ENCODE measurements at places on chromosomes 16 and 17.

GRCh38 chr16:3873482-3874173 lies 6.9 kb downstream of the CREBBP start:
- DNase-seq, result no peak

DNA sequence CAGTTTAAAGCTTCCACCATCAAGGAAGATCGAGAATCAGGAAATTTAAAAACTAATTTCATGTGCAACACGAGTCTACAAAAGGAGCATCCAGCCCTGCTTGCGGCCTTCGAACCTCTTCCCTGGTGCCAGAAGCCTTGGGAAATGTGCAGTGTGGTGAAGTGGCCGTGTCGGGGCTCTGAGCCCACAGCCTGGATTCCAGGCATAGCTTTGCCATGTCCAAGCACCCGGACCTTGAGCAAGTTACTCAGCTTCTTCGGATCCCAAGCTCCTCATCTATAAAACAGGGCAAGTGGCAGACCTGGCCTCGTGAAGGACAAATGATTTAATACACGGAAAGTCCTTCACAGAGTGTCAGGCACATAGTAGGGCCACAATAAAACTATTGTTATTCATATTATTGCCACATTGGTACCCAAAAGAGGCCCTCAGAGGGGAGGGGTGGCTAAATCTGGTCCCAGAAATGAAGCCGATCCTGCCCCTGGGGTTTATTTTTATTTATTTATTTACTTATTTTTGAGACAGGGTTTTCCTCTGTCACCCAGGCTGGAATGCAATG lies 34.8 kb downstream of the COTL1 start:
- no peak for DNase-seq

- no peak for DNase-seq
Observed at GRCh38 chr17:28317966-28318758, 838 bp upstream of the TMEM97 start.

DNA sequence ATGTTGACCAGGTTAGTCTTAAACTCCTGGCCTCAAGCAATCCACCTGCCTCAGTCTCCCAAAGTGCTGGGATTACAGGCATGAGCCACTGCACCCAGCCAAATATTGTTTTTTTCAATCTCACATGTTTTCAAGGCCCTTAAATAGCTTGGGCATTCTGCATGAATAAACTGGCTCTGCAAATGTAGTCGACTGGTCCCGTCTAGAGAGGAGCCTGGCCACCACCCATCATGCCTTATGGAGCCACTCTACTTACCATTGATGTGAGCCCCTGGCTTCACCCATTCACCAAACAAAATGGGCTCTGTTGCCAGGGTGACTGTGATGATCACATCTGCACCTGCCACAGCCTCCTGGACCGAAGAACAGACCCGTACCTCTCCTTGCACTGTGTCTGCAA lies 10.8 kb downstream of the CRYM start:
- no peak for DNase-seq

GRCh38 chr16:85750146-85750826 lies 610 bp downstream of the C16orf74 start:
- DNase-seq, result peak; percentile 59

DNA sequence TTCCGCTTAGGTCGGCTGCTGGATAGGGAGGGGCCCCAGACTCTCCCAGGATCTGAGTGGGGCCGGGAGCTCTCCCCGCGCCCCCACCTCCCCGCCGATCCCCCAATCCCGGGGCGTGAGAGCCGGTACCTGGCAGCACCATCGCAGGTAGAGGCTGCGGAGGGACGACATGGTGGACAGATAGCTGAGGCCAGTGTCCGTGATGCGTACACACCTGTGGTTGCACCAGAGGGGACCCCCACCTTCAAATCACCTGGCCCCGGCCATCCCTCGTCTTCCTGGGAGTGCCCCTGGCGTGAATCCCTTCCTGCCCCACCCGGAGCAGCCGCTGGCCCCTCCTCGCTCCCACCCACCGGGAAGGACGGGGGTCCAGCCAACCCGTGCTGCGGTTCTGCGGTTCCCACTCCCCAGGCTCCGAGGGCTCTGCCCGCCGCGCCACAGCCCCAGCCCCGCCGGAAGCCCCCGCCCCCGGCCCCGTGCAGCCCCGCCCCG lies 4.7 kb upstream of the WDR24 start:
- DNase-seq, result no peak

DNA sequence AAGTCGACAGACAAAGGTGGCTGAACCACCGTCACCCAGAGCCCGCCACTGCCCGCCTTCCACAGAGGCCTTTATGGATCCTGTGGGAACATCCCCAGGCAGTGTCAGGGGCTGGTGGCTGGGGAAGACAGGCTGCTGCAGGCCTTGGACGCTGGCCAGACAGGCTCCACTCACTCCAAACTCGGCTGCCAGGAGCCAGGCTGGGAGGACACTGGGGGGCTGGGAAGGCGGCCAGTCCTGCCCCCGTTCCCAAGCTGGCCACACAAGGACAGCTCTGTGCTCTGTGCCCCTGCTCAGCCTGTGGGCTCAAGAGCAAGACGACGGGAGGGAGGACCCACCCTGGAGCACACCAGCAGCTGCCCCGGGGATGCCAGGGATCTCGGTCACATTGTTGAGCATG lies 7.6 kb upstream of the LCAT start:
- peak; percentile 84 for DNase-seq

GRCh38 chr16:69031877-69032301 lies 73.6 kb upstream of the HAS3 start:
- no peak for DNase-seq

DNA sequence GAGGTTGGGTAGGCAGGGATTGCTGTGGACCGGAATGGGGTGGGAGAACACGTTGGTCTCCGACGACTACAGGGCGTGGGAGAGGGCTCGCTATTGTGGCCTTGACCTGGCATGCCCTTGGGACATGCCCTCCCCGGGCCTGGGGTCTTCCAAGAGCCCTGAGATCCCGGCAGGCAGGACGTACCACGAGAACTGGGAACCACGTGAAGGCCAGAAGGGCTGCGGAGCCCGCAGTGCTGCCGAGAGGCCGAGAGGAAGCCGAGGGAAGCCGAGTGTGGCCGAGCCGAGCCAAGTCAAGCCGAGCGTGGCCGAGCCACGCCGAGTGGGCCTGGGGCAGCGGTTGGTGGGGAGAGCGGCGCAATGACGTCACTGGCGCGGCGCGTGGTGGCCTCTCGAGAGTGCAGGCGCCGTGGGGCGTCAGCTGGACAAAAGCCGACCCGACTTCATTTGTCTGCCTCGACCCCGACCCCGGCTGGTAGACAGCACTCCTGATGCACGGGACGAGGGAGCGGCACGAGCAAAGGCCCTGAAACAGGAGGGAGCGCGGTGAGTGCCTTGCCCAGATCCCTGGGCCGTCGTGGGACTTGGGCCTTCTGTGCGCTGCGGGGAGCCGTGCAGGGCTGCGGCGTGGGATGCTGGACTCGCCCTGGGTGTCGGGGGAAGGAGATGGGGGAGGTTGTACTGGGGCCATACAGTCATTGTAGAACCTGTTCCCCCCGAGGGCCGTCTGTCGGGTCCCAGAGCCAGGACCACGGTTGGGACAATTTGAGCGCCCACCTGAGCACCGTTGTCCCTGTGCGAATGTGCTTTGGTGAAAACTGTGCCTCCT lies 6.6 kb downstream of the SOCS1 start:
- DNase-seq, result no peak

DNA sequence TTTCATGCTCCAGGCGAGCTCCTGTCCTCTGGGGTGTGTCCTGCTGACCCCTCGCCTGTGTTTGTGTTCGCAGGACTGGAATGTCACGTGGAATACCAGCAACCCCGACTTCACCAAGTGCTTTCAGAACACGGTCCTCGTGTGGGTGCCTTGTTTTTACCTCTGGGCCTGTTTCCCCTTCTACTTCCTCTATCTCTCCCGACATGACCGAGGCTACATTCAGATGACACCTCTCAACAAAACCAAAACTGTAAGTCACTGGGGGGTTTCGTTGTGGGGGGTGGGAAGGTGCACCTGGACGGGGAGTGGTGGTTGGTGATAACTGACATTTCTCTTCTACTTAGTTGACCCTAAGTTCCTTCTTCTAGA lies 58.3 kb downstream of the ABCC1 start:
- no peak for DNase-seq

GRCh38 chr17:47882695-47883588 lies 13.1 kb upstream of the SP2 start:
- DNase-seq, result no peak

DNA sequence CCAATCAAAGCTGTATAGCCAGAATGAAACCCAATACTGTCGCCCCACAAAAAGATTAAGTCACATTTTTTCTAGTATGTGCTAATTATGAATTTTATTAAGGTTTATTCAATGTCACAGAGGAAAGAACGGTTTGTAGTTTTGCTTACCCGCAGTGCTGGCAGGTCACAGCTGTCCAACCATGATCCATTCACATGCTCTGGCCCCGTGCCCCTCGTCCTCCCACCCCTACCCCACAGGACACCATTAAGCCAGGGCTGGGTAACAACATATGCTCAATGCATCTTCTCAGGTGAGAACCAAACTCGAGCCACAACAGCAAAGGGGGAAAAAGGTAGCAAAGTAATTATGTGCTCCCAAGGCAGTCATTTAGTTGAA lies 589 bp upstream of the FBF1 start:
- DNase-seq, result no peak

All from Right ventricle myocardium superior (tissue), 1 donor.